ENCODE measurements at places on chromosomes 7 and 10. TPM values are rescaled to one million over a fixed set of nuclear protein-coding genes. Genes with fewer than 3 reads are reported as not detected.
A peak's percentile ranks its signal among the peaks of the same experiment; 100 is the strongest.

HOXA1 gene
- 31.2 TPM for total RNA-seq

FGF8 gene
- total RNA-seq = 2.4 TPM

TMEM270 gene
- total RNA-seq = not detected

DNA sequence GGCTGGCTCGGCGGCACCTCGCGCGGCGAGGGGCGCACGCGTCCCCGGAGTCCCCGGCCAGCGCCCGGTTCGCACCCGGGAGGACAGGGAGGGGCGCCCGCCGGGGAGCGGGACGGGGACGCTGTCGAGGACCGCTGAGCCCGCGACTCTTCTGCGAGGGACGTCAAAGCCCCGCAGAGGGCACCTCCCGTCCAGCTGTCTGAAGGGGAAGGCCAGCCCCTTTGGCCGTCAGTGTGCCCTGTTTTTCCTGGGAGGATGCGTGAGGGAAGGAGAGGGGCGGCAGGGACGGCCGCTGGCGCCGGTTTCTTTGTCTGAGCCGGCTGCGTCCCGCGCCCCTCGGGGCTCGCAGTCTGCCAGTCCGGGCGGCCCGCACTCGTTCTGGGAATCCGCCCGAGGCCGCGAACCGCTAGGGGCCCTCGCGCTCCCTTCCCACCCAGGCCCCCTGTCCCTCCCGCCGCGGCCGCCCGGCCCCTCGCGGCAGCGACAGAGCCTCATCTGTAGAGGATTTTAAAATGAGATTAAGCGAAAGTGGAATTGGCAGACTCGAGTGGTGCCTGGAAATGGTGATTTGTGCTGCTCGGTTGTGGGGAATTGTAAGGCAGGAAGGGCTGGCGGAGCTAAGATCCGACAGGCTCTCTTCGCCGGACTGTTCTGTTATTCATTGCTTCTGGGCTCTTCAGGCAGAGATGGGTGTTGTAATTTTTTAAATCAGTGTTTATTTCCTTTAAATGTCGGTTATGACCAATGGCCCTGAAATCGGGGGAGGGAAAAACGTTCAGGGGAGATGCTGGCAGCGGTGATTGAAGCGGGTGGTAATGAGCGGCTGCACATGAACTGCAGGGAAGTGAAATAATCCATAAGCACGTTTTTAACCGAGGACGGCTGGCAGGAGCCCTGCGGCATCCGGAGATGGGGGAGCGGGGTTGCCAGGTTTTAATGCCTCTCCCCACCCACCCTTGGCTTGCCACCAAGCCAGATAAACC lies 618 bp upstream of the RELN start:
- peaks cover 9% of the 10 kb centered on the region for H3K4me1 ChIP-seq
- peaks cover 70% of the 10 kb centered on the region for H3K27me3 ChIP-seq
- DNase-seq = peak; percentile 39
- H3K27ac ChIP-seq = peak overlapping the region; percentile 8
- H3K36me3 ChIP-seq = no peaks in the 10 kb centered on the region

- peak overlapping the region; percentile 56 for H3K27ac ChIP-seq
- H3K4me3 ChIP-seq = no peak overlapping the region
- H3K27me3 ChIP-seq = no peaks in the 10 kb centered on the region
- H3K4me1 ChIP-seq = no peaks in the 10 kb centered on the region
- H3K36me3 ChIP-seq = peaks cover 12% of the 10 kb centered on the region
These were observed 9.1 kb upstream of the SCART1 start for GRCh38 chr10:133444342-133445267.

DNA sequence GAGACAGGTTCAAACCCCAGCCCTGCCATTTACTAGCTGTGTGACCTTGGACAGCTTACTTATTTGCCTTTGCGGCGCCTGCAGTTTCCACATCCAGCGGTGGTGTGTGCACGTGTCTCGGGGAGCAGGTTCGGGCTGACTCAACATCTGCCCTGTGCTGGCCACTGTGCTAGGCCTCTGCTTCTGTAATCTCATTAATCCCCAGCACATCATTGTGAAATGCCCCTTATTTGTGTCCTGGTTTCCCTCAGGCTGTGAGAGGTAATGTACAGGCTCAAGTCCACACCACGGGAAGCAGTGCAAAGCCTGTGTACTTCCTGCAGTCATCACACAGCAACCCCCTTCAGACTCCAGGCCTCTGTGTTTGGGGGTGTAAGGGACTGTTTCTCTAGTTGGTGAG lies 285.7 kb downstream of the RPS24 start:
- no peaks in the 10 kb centered on the region for H3K36me3 ChIP-seq
- no peak overlapping the region for H3K27ac ChIP-seq
- DNase-seq = peak; percentile 4
- no peak overlapping the region for H3K4me3 ChIP-seq
- H3K4me1 ChIP-seq = peaks cover 3% of the 10 kb centered on the region

DNA sequence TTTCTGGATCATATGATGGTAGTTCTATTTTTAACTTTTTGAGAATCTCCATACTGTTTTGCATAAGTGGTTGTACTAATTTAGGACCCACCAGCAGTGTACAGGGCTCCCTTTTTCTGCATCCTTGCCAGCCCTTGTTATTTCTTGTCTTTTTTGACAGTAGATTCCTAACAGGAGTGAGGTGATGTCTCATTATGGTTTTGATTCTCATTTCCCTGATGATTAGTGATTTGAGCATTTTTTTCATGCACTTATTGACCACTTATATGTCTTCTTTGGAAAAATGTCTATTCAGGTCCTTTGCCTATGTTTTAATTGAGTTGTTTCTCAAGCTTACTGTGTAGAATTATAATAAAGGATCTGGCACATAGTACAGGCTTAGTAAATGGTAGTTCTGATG lies 238.8 kb upstream of the BMPER start:
- DNase-seq = no peak
- no peak overlapping the region for H3K27ac ChIP-seq
- H3K27me3 ChIP-seq = peaks cover 29% of the 10 kb centered on the region
- H3K4me3 ChIP-seq = no peak overlapping the region
- H3K4me1 ChIP-seq = peaks cover 11% of the 10 kb centered on the region

DNA sequence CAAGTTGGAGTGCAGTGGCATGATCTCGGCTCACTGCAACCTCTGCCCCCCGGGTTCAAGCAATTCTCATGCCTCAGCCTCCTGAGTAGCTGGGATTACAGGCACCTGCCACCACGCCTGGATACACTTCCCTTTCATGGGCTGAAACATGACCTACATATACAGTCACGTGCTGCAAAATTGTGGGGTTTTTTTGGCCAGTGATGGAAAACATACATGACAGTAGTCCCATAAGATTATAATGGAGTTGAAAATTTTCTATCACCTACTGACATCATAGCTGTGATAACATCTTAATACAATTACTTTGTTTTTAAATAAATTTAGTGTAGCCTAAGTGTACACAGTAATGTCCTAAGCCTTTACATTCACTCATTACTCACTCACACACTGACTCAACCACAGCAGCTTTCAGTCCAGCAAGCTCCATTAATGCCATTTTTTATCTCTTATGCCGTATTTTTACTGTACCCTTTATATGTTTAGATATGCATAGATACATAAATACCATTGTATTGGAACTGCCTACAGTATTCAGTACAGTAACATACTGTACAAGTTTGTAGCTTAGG lies 79.9 kb upstream of the TMEM196 start:
- no peak overlapping the region for H3K27ac ChIP-seq
- no peak for DNase-seq

DNA sequence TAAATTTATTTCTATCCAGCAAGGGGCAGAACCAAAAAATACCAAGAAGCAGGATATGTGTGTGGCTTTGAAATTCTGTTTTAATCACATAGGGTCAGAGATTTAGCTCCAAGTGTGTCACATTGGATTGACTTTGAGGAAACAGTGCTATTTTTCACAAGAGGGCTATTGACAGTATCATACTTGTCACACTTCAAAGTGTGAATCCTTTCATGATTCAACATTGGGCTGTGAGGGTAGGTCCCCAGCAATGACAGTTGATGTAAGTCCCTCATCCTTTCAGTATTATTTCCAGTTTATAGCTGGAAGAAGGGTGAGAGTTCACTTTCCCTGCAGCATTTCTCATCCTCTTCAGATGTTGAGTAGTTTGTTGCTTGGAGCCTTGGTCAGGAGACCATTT lies 7.4 kb downstream of the CCNY start:
- no peaks in the 10 kb centered on the region for H3K36me3 ChIP-seq
- H3K27me3 ChIP-seq = no peaks in the 10 kb centered on the region
- H3K4me3 ChIP-seq = no peak overlapping the region
- no peak overlapping the region for H3K27ac ChIP-seq
- H3K4me1 ChIP-seq = peaks cover 9% of the 10 kb centered on the region
- DNase-seq = no peak

DNA sequence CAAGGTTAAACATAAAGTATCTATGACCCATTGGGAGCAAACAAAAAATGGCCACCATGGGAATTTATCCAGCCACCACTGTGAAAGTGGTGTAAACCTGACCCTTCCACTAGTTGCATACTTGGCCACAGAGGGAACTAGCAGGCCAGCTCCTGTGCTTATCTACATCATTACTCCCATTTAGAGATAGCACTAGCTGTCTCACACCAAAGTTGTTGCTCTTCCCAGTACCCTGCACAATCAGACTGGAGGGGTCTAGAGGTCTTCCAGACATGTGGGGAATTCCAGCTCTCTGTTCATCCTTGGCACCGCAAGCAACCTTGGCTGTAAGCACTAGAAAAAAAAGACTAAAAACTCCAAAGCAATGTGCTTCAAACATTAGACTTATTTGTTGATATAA lies 113.9 kb downstream of the IPMK start:
- DNase-seq = no peak
- H3K36me3 ChIP-seq = no peaks in the 10 kb centered on the region

DNA sequence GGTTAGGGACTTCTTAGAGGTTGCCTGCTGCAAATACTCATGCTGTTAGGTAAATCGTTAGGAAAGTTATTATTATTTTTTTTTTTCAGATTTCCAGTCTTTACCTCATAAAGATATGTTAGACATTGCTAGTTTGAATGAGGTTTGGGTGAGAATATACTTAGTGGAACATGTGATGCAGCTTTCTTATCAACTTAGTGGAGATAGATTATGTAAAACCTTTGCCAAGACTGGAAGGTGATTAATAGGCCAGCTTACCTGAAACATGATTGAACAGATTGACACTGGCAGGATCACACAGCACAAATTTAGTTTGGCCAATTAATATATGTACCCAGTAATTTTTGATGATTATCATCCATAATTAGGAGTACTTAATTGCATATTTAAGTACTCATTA lies 32.3 kb downstream of the ADD3 start:
- no peak overlapping the region for H3K27ac ChIP-seq
- peaks cover 32% of the 10 kb centered on the region for H3K4me1 ChIP-seq
- no peaks in the 10 kb centered on the region for H3K27me3 ChIP-seq
- no peak overlapping the region for H3K4me3 ChIP-seq
- peaks cover 3% of the 10 kb centered on the region for H3K36me3 ChIP-seq

DNA sequence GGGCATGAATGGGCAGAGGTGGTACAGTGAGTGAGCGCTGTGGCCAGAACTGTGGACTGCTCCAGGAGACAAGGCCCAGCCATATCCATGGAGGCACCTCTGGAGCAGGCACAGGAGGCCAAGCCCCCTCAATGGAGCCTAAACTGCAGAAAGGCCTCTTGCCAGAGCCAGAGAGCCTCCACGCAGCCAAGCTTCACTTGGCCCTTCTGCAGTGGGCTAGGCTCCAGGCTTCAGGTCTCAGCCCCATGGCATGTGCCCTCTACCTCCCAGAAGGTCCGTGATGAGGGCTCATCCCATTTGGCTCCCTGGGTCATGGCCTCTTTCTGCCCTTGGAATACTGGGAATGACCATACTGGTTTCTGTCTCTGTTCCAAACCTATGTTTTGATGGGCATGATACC lies 8.9 kb downstream of the PDE1C start:
- no peak overlapping the region for H3K4me3 ChIP-seq
- peaks cover 24% of the 10 kb centered on the region for H3K4me1 ChIP-seq
- no peak for DNase-seq
- H3K27me3 ChIP-seq = peaks cover 50% of the 10 kb centered on the region
- H3K27ac ChIP-seq = no peak overlapping the region

GRCh38 chr7:151446412-151446811 lies 6.5 kb upstream of the CRYGN start:
- H3K36me3 ChIP-seq = no peaks in the 10 kb centered on the region
- no peak overlapping the region for H3K27ac ChIP-seq
- no peak for DNase-seq
- peaks cover 33% of the 10 kb centered on the region for H3K27me3 ChIP-seq
- H3K4me3 ChIP-seq = no peak overlapping the region

- no peaks in the 10 kb centered on the region for H3K27me3 ChIP-seq
- no peaks in the 10 kb centered on the region for H3K36me3 ChIP-seq
- no peak for DNase-seq
These were observed 53.8 kb upstream of the EGR2 start for GRCh38 chr10:62869958-62870357.

- peaks cover 65% of the 10 kb centered on the region for H3K27me3 ChIP-seq
- no peaks in the 10 kb centered on the region for H3K36me3 ChIP-seq
- no peak overlapping the region for H3K4me3 ChIP-seq
- no peak overlapping the region for H3K27ac ChIP-seq
- DNase-seq = no peak
- no peaks in the 10 kb centered on the region for H3K4me1 ChIP-seq
These were observed 8.0 kb downstream of the DMBT1 start for GRCh38 chr10:122568551-122568950.

DNA sequence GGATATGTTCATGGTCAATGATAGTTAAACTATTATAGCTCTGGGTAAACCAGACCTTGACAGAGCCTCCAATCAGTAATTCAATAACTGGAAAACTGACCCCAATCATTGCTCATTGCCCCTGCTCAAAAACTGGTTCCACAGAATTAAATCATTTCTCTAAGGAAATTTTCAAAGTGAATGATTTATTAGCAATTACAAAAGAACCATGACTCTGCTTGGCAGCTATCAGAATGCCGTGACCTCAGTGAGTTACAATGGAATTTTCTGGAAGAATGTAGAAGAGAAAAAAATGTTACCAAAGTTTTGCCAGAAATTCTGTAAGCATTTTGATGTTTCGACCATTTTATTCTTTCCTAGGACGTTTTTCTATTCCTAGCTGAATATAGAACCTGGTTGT lies 106.8 kb upstream of the APBB1IP start:
- no peak overlapping the region for H3K27ac ChIP-seq
- H3K36me3 ChIP-seq = peaks cover 5% of the 10 kb centered on the region
- H3K4me3 ChIP-seq = no peak overlapping the region
- peaks cover 12% of the 10 kb centered on the region for H3K4me1 ChIP-seq

DNA sequence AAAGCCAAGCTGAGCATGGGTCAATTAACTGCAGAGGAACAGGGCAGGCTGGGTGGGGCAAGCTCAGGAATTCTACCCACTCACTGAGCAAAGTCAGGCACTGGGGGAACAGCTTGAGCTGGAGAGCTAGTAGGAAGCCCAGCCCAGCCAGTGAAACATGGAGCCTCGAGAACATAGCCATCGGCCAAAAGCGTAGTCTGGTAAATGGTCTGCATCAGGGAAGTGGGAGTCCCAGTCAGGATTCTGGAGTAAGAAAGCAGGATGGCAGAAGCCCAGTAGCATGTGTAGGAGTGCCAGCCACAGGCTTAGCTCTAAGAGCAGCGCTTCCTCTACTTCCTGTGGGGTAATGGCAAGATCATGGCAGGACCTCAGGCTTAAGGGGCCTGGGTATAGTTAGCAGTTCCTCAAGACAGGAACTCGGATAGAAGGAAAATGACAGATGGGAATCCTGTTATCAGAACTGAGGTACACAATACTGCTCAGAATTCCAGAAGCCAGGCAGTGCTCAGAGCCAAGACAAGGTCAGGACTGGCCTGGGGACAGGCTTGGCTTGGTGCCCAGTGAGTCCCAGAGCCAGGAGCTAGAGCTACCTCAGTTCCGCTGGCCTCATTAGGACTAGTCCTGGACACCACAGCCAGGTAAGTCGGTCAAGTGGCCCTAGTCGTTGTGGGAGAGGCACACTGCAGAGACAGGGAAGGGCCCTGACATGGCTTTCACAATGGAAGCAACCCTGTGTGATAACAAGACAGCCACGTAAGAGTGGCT lies 65.4 kb upstream of the MXI1 start:
- H3K36me3 ChIP-seq = no peaks in the 10 kb centered on the region
- no peaks in the 10 kb centered on the region for H3K27me3 ChIP-seq
- peak overlapping the region; percentile 82 for H3K27ac ChIP-seq
- peaks cover 11% of the 10 kb centered on the region for H3K4me1 ChIP-seq
- no peak overlapping the region for H3K4me3 ChIP-seq
- DNase-seq = no peak
